ENCODE measurements at places on chromosomes 4 and X.

DNA sequence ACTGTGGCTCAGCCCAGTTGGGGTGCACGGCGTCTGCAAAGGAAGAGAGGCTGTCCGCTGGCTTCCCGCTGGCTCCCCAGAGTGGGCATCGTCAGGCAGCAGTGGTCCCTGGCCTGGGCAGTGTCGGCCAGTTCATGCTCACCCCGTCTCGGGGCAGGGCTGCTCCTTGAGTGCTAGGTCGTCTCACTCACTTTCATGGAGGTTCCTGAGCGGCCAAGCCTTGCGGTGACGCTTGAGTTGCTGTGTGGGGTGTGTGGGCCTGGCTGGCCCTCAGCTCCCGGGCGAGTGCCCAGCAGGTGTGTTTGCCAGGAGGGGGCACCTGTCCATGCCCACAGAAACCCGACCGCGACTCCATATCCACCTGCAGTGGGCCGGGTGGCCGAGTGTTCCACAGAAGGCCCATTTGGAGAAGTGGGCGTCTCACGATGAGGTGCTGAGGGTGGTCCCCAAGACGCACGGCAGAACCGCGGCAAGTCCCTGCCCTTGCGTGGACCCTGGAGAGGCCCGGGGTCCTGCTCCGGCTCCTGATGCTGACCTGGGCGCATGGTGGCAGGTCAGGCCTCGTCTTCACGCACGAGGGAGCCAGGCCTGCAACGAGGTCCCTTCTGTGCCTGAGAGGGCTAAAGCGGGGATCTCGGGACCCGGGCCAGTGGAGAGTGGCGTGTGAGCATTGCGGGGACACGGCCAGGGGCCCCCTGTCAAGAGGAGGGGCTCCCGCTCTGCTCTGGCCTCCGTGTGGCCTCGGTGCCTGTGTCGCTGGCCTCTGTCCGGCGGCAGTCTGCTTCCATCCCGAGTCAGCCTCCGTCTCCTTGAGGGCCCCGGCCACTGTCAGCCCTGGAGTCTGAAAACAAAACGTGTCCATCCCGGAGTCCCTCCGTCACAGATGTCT, 18.5 kb upstream of the UVSSA start:
- DNase-seq = no peak

- DNase-seq = no peak
Observed at GRCh38 chr4:99832758-99833157, 16.1 kb downstream of the DAPP1 start.

DNA sequence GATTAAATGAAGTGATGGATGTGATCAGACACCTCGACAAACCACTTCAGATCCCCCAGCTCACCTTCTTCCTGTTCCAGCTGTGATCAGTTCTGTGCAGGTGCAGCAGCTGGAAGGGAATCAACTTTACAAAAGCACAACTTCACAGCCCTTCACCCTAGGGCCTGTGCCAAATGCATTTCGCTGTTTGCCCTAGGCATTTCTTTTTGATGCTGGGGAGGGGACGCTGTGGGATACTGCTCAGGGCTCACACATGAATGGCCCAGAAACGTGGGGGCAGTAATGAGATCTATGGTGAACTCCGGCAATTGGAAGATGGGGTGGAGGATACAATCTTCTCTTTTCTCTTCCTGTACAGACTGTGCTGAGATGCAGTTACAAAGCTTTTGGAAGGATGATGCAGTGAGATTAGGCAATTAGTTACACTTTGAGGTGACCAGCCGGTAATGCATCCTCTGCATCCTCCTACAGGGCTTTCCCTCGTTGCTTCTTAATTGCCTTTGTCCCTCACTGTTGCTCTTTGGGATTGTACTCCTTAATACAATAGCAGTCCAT, 215.1 kb upstream of the PITX2 start:
- no peak for DNase-seq

DNA sequence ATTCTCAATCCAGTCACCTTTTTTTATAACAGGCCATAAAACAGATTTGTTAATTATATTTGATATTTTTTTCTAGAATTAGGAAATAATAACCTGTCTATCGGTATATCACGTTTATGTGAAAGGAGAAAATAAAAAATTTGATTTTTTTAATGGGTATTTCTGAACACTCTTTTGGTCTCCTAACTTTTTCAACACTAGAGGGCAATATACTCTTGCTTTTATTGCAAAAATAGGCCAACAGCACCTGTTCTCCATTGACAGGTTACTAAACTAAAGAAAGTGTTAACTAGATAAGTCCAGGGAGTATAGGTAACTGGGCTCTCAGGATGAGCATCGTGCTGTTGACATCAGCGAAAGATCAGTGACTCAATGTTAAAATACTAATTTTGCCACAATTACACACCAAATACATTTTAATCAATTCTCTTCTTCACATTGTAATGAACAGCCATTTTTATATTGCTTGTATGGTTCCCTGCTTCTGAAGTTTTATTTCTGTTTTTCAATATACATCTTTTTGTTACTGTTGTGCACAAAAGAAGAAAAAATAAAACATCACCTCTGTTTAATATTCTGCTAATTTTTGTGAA, 22.8 kb downstream of the NDST4 start:
- DNase-seq = no peak

DNA sequence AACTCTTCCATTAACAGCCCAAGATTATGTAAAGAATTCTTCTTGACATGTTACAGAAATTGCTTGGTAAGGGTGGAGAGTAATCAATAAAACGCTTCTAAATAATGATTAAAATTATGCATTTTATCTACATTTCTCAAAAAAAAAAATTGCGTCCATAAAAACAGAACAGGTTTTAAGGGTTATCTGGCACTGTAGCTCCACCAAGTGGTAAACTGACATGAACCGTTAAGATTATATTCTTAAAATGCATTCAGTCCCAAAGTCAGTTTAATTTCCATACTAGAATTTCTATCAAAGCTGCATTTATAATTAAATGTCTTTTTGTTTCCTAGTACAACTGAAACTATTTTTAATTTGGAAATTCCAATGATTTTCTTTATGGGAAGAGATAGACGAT, 214.0 kb upstream of the UGT8 start:
- DNase-seq = no peak

GRCh38 chr4:2928242-2929176, 34.7 kb downstream of the NOP14 start:
- no peak for DNase-seq
